ENCODE measurements at places on chromosomes 13 and 19. TPM values are rescaled to one million over a fixed set of nuclear protein-coding genes. Genes with fewer than 3 reads are reported as not detected.
A peak's percentile ranks its signal among the peaks of the same experiment; 100 is the strongest.

DNA sequence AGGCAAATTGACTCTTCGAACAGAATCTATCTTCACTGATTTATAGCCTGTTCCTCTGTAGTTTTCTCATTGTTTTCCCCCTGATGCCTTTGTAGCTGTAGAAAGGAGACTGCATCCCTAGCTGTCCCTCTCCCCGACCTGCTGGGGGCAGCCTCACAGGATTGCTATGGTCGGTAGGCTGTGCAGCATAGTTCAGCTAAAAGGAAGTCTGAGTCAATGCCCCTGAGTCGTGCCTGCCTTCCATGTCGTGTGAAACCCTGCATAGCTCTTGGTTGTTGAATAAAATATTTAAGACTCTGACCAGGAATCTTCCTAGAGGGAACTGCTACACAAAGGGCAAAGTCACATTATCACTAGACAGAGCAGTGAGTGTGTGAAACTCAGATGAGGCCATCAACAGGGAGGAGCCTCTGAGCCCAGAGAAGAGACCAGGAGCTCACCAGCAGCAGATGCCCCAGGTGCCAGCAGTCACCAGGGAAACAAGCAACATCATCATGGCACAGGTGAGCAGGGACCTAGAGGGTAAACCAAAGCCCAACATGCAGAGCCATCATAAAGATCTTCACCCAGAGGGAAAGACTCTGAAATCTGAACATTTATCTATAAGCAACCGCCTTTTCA lies 108.4 kb upstream of the NBEA start:
- DNase-seq = no peak

GRCh38 chr13:110696776-110697175 lies 9.1 kb downstream of the CARS2 start:
- DNase-seq = no peak

DNA sequence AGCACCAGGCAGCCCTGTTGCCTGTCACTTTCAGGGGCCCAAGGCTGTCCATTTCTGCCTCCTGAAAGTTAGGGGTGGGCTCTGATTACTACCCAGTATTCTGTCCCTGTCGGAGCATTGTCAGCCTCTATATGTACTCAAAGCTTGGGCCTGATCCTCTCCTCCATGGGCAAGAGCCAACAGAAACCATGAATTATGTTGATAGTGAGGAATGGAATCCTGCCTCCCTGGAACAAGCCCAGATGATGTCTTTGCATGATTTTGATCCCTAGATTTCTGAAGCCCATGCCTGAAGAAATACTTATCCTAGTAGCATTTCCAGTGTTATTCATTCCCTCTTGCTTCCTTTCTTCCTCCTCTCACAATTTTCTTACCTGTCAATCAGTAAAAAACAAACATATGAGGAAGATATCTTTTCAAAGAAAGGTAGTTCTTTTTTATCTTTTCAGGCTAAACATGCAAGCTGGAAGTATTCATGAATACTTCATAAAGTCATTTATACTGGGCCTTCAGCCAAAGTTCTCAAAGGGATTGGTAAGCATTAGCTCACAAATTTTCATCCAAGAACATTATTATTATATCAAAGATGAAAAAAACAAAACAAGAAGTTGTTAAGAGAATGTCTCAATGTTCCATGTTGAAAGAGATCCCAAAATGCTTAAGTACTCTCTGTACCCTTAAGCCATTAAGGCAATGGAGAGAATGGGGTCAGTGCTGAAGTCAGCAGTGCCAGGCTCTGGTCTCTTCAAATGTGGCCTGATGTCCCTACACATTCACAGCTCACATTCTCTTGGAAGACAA lies 171.7 kb downstream of the NHLRC3 start:
- peak; percentile 54 for DNase-seq

DNA sequence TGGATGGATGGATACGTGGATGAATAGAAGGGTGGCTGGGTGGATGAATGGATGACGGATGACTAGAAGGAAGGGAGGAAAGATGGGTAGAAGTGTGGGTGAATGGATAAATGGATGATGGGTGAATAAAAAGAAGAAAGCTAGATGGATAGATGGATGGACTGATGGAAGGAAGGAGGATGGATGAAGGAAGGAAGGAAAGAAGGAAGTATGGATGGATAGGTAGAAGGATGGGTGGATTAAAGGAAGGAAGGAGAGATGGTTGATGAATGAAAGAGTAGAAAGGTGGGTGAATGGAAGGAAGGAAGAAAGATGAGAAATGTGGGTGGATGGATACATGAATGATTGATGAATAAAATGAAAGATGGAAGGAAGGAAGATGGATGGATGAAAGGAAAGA lies 14.5 kb downstream of the ARHGEF18 start:
- no peak for DNase-seq

- no peak for DNase-seq
Measured at GRCh38 chr19:12665281-12665573, 1.3 kb downstream of the MAN2B1 start.

DNA sequence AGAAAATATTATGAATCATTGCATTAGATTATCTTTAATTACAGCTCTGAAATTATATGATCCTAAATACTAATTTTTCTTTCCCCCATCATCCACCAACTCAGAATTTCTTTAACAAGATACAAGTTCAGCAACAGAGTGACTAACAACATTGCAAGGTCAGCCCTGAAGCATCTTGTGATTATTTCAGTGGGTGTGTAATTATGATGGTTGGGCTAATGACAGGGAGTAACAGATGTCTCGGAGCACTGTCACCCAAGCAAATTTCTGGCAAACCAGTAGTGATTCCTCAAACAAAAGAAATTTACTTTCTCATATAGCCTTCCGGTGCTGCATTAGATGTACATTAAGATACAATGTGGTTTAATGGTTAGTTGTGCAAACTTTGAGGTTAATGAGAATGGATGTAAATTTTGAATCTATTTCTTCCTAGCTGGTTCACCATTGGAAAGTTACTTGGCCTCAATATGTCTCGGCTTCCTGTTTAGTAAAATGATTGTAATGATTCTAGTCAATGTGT lies 238.9 kb downstream of the ITGBL1 start:
- no peak for DNase-seq

DNA sequence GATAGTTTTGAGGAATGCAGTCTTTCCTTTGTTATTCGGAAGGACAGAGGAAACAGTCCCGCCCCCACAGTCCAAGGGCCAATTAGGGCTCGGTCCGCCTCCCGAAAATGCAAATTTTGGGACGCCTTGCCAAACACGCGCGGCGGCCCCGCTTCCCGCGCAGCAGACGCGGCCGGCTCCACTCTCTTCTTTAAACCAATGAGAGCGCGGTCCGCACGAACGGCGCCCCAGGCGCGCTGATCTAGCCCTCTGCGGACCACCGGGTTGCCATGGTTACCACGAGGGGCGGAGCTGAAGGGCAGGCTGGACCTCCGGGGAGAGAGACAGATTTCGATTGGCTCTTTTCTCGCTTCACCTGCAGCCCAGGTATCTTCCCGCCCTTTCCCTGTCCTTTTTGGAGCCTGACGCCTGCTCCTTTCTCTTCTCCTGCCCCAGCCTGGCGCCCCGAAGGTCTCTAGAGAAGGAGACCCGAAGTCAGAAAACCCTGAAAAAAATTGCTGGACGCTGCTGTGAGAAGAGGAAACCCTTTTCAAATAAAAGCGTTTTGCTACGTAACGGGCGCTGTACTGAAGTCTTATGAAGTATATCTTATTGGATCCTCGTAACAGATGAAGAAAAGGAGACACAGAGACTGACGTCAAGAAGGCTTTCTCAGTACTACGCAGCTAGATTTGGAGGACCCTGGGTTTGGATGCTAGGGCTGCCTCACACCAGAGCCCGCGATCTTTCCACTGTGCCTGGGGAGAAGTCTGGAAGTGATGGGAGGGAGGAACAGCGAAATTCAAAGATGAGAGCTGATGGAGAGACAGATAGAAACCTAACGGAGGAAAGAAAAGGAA lies 2.0 kb downstream of the PTH2 start:
- DNase-seq = peak; percentile 84

DNA sequence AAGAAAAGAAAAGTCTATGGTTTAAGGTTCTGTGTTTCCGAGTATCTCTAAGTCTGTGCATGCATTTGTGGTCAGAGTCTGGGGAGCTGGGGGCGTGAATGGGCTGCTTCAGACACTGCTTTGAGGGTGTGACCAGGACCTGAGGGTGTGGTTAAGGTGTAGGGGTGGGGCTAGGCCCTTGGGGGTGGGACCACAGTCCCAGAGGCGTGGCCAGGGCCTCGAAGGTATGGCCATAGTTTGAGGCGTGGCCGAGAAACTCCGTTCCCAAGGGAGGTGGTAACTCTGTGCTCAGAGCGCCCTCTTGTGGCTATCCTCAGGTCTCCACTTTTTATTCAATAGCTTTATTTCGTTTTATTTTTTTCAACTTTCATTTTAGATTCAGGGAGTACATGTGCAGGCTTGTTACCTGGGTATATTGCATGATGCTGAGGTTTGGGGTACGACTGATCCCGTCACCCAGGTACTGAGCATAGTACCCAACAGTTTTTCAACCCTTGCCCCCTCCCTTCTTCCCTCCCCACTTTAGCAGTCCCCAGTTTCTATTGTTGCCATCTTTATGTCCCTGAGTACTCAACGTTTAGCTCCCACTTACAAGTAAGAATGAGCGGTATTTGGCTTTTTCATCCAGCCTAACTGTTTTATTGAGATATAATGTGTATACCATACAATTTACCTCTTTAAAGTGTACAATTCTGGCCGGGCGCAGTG lies 7.0 kb upstream of the CBLC start:
- DNase-seq = peak; percentile 84

DNA sequence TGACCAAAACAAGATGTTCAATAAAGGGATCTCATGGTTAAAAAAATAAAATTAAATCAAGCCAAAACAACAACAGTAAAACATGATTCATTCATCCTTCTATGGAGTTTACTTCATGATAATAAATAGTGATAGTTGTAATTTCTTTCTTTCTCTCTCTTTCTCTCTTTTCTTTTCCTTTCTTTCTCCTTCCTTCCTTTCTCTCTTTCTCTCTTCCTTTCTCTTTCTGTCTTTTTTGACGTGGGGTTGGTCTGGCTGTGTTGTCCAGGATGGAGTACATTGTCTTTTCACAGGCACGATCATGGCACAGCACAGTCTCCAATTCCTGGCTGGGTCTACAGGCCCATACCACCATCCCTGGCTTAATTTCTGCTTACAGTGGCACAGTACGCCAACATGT lies 29.1 kb upstream of the PCCA start:
- DNase-seq = no peak

GRCh38 chr19:1560286-1560882 lies 7.7 kb downstream of the MEX3D start:
- no peak for DNase-seq

DNA sequence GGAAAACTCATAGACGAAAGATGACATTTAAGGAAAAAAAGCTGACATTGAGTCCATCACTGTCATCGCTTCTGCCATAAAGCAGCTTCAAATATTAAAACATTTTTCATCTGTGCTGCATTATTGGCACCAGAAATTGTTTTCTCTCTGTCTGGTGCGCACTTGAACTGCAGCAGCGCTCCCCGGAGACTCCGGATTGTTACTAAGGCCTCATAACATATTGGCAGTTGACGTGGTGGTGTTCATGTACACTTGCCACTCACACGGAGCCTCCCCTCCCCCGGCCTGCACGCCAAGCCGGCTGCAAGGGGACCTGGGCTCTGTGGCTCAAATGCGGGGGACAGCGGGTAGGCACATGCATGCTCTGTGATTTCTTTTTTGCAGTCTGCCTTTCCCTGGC lies 203.2 kb downstream of the TSHZ3 start:
- peak; percentile 36 for DNase-seq

- DNase-seq = no peak
Measured at GRCh38 chr19:54218259-54218658, 4.5 kb downstream of the LILRB3 start.

DNA sequence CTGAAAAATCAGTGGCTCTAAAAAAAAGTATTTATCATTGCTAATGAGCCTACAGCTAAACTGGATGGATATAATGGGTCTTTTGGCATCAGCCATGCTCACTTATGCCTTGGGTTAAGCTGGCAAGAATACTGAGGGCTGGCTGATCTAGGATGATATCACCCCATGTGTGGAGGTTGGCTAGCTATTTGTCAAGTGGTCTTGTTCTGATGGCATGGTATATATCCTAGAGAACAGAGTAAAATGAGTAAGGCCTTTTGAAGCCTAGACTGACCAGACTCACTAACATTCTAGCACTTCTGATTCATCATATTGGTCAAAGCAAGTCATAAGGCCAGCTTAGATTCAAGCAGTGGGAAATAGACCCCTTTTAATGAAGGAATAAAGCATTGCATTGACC lies 383.0 kb downstream of the SLITRK1 start:
- DNase-seq = no peak

GRCh38 chr13:29901710-29902631 lies 51.6 kb upstream of the UBL3 start:
- peak; percentile 55 for DNase-seq

DNA sequence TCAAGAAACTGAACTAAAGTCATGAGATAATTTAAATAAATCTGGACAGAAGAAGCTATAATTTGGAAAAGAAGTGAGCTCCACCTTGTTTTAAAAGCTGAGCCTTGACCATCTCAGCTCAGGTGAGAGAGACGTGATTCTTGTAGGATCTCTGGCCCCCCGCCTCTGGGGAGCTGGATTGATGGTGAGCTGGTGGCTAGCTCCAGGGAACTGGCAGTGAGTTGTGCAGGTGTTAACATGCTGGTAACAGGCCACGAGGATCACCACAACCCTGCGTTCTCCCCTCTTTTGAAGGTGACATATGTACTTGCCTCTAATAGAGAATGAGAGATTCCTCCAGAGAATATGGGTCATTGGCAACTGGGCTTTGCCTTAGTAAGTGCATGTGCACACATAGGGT lies 485.1 kb downstream of the IRS2 start:
- no peak for DNase-seq

DNA sequence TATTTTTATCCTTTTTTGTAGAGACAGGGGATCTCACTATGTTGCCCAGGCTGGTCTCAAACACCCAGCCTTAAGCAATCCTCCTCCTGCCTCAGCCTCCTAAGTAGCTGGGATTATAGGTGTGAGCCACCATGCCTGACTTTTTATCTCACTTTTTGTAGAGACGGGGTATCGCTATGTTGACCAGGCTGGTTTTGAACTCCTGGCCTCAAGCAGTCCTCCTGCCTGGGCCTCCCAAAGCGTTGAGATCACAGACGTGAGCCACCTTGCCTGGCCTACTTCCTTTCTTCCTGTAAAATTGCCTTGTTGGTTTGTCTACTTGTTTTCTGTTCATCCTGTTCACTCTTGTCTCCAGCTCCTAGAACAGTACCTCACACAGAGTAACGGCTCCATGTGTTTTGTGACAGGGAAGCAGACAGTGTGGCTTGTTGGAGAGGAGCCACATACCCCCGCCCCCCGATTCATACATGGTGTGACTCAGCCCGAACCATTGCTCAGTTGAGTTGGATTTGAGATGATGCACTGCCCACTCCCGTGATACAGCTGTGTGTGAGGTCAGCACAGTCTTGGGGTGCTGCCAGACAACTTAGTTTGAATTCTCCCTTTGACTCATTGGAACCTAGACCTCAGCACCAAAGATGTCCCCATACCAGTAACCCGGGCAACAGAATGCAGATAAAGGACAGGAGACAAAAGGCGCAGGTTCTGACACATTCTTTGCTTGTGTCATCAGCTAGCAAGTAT lies 34.2 kb downstream of the GPR42 start:
- DNase-seq = peak; percentile 85

- no peak for DNase-seq
Measured at GRCh38 chr13:50780201-50781015, 63.1 kb downstream of the DLEU7 start.

GRCh38 chr19:33868076-33868735 lies 71.5 kb downstream of the KCTD15 start:
- DNase-seq = no peak

GRCh38 chr19:30091456-30091855 lies 149.4 kb downstream of the URI1 start:
- no peak for DNase-seq

COX6B2 gene
- polyA plus RNA-seq = 0.24 TPM

ZIK1 gene
- 4.7 TPM for polyA plus RNA-seq

CALR3 gene
- polyA plus RNA-seq = not detected

ACP5 gene
- polyA plus RNA-seq = 2.8 TPM

ZNF575 gene
- 3.3 TPM for polyA plus RNA-seq

CACNA1A gene
- polyA plus RNA-seq = 5.1 TPM

SIGLEC8 gene
- polyA plus RNA-seq = 0.07 TPM

All from muscle of back (tissue), 13 donors.